Brain microvascular endothelial cell (primary cell): ENCODE measurements at places on chromosomes 12 and 14.

DNA sequence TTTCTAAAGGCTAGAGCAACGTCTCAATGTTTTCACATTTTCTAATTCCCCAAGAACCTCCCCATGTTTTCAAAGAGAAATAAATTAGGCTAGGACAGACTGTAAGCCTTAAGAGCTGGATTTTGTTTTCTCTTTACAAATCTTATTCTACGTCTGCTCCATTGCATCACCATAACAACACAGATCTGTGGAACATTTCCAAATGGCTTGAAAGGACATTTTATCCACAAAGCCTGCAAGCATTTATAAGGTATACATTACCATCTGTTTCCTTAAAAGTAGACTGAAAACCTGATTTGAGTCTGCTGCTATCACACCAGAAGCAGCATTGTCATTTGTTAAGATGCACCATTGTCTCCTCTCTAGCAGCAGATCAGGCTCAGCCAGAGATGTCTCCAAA is 115.3 kb upstream of the PLEKHA5 start:
- no peak for DNase-seq

GRCh38 chr14:103348154-103348553 is 14.1 kb downstream of the EIF5 start:
- DNase-seq: no peak

DNA sequence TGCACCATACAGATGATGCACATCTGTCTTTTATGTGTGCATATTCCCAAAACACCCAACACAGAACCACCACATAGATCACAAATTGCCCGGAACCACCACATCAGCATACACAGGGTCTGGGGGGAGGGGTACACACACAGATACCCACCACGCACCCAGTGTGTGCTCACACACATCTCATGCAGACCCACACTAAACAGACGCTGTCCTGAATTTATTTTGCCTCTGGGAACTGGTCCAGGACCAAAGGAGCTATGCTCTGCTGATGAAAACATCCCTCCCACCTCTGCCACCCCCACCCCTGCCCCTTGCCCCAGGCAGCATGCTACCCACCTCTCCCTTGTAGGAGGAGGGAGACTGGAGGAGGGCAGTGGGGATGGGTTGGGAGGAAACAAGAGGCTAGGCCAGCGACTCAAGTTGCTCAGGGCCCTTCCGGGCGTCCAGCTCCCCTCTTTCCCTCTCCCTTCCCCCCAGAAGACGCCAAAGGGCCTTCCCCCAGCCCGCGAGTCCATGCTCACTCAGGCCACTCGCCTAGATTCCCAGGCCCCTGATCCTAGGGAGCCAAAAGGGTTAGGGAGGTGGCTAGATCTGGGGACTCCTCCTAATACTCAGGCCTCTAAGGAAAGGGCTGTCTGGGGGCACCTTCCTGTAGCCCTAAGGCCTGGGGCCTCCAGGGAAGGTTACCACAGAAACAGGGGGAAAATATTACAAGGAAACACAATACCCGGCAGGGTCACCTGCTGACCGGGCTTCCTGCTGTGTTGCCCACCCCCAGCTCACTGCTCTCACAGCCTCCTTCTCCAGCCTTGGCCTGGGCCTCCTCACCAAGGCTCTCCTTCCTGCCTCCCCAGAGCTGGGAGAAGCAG is 3.1 kb downstream of the HDAC7 start:
- DNase-seq: no peak

DNA sequence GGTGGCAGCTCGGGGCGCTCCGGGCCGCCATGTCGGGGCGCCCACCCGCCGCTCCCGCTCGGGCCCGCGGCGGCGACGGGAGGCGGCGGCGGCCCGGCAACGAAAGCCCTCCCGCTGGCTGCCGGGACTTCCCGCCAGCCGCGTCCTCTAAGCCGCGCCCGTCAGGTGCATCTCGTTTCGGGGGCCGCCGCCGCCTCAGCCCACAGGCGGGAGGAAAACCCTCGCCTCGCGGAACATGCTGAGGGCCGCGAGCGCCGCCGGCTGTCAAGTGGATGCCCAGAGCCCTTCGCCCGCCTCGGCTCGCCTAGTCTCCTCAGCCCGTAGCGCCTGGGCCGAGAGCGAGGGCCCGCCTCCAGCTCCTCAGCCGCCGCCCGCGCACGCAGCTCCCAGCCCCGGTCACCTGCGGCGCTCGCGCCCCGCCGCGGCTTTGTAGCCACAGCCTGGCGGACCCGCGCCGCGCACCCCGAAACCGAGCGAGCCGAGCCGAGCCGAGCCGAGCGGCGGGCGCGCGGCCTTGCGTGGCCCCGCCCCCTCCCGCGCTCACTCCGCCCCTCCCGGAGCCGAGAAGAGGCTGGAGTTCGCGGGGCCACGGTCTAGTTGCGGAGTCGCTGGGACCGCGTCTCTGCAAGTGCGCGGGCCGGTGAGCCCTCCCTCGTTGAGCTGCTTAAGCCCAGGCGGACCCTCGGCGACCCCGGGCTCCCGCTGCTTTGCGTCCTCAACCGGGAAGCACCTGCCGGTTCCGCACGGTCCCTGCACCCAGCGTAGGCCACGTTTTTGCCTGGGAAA is at the start of gene EML5:
Gene EML5, minus strand, starts transcription at position 481 of the 786 bp plus-strand sequence. Its CDS starts 450 bp downstream, at position 31.
- DNase-seq: peak; percentile 45

- no peak for DNase-seq
Observed at GRCh38 chr12:5792343-5792742, 152.7 kb downstream of the ANO2 start.

GRCh38 chr14:47715330-47715729 is 39.9 kb upstream of the MDGA2 start:
- DNase-seq: peak; percentile 57

GRCh38 chr12:114963846-114964245 is 279.9 kb upstream of the TBX3 start:
- no peak for DNase-seq

DNA sequence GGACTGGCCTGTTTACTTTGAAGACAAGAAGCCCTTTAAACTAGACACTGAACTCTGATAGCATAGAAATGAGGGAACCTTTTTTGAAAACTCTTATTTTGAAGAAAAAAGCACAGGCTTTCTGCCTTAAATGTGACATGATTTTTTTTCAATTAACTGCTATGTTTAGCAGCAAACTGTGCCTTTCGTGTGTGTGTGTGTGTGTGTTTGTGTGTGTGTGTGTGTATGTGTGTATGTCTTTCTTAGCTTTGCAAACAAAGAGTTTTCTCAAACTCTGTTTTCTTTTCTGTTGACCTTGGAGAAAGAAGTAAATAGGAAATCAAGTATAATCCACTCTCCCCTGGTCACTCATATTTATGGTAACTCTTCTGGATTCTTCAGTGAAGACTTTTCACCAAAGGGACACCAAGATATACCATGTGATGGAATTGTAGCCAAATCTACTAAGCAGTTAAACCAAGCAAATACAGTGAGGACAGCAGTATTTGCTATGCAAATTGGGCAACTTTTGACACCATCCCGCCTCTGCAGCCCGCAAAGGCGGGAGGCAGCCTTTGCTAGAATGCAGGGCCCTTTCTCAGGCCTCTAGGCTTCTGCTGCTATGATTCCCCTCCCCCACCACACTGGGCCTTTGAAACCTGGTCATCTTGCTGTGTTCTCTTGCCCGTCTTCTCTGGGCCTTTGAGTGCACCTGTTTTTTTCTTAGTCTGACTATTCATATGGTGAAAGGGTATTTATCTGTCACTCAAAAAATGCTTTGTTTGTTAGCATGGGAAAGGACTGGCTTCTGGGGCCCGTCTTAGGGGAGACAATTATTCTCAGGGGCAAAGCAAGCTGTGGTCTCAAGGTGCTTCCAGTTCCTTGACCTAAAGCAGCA is 107.9 kb downstream of the MYRFL start:
- DNase-seq: no peak

GRCh38 chr14:51014625-51015024 is 70.3 kb upstream of the PYGL start:
- DNase-seq: no peak

DNA sequence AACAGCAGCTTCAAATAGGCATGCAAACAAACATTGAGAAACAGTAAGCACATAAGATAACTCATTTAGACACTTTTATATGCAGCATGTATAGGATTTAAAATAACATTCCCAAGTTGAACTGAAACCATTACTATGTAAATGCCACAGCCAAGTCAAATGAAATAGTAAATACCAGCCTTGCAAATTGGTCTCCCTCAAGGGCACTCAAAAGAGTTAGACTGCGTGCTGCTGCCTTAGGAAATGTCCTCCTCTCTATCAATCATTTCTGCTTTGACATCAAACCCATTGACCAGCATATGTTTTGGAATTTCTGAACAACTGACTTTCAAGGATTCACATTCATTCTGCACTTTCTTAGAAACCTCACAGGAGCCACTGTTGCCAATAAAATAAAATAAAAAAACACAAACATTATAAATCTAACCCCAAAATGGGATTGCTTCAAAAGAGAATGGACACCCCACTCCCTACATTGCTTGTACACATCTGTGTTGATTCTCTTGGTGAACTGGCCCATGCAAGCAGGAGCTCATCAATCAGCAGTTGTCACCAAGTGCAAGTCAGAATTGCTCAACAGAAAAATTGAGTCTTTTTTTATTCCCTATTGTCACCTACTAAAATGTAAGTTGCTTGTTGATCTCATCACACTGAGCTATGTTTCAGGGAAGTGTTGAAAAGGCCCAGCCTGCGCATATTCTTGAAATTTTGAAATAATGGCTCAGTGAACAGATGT is 256.2 kb downstream of the DAD1 start:
- no peak for DNase-seq

GRCh38 chr12:96729886-96730285 is 177.2 kb upstream of the NEDD1 start:
- no peak for DNase-seq

DNA sequence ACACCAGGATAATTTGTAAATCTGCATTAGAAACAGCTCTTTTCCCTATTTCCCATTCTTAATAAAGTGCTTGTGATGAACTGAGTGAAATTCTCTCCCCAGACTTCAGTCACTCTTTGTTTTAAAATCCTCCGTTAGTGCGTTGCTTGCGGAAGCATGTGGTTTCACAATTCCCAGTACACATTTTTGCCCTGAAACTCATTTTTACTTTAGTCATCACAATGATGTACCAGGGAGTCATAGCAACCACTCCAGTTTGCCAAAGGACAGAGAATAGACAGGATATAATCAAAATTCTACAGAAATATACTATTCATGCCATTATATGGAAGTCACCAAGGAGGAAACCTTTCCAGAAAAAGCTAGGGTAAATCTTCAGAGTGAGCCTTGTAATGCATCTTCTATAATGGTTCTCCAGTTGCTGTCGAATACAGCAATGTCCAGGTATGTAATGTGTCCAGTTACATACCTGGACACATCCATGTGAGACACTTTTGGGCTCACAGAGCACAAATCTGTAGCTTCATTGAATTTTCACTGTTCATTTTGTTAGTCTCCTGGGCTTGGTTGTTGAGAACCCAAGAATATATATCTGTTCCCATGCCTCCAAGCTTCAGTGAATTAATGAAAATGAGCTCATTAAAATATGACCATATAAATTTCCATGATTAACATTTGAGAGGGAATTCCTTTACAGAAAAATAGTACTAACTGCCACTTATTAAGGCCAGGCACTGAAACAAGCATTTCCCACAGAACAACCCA is 57.8 kb downstream of the GPR135 start:
- DNase-seq: peak; percentile 90

DNA sequence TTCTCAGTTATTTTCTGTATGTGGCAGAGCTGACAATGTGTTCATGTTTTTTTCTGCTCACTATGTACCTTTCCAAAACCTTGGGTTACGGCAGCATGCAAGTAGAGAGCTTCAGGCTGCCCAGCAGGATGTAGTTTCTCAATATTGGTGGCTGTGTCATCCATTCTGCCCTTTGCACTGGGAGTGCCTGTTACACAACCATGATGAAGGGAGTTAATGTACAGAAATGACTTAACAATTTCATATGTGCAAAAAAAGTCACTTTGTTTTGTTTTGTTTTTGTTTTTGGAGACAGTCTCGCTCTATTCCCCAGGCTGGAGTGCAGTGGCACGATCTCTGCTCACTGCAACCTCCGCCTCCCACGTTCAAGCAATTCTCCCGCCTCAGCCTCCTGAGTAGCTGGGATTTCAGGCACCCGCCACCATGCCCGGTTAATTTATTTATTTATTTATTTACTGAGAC is 6.1 kb upstream of the CNIH1 start:
- no peak for DNase-seq

DNA sequence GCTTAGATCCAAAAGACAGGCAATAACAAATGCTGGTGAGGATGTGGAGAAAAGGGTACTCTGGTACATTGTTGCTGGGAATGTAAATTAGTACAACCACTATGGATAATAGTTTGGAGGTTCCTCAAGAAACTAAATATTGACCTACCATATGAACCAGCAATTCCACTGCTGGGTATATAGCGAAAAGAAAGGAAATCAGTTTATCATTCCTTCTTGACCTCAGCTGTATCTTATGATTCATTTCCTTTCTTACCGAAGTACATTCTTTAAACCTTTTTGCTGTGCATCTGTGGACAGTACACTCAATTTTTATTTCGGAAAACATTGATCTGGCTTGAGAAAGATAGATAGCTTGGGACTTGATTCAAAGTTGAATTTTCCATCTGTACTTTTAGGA is 183.2 kb upstream of the LRFN5 start:
- no peak for DNase-seq

- DNase-seq: peak; percentile 83
Observed at GRCh38 chr12:59736786-59737185, 141.0 kb downstream of the SLC16A7 start.

- DNase-seq: no peak
Observed at GRCh38 chr14:68662392-68662791, 130.5 kb downstream of the ZFP36L1 start.

- peak; percentile 35 for DNase-seq
Observed at GRCh38 chr14:67665868-67666267, 8.6 kb downstream of the VTI1B start.

DNA sequence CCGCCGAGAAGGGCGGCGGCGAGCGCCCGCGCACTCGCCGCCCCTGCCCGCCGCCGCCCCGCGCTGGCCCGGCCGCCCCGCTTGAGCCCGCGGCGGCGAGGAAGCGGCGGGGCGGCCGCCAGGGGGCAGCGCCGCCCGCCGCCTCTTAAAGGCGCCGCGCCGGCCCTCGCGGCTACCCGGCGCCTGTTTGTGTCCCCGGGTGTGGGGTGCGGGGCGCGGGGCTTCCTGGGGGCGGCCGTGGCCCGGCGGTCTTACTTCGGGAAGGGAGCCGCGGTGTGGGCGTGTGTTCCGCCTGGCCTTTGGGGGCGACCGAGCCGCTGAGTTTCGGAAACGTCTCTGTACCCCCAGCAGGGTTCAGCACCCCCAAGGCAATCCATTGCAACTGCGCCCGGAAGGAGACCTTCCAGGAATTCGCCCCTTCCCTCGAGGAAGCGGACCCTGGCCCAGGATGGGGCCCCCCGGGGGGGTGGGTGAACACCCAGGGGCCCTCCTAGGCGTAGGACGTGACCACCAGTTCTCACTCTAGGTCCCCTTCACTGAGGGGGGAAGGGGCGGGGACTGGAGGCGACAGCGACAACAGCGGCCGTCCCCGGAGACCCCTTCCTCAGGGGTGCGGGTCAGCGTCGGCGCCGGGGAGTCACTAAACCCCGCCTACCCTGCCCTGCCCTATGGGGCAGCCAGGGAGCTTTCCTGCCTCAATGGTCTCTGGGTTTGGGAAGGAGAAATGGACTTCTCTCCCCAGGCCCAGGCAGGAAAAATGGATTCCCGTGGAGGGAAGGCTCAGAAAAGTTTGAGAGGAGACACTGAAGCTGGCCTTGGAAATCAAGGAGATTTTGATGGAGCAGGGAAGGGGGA is at the start of gene ITPK1:
Gene ITPK1, minus strand, starts transcription at position 105 of the 855 bp plus-strand sequence. CDS start 762 bp downstream, outside the sequence.
- no peak for DNase-seq

- no peak for DNase-seq
Observed at GRCh38 chr14:92264195-92264594, 58.8 kb upstream of the SLC24A4 start.
